Activated naive CD8-positive, alpha-beta T cell treated with anti-CD3 and anti-CD28 coated beads for 36 hours (primary cell): ENCODE measurements at places on chromosomes 7 and 10.
A peak's percentile ranks its signal among the peaks of the same experiment; 100 is the strongest.

DNA sequence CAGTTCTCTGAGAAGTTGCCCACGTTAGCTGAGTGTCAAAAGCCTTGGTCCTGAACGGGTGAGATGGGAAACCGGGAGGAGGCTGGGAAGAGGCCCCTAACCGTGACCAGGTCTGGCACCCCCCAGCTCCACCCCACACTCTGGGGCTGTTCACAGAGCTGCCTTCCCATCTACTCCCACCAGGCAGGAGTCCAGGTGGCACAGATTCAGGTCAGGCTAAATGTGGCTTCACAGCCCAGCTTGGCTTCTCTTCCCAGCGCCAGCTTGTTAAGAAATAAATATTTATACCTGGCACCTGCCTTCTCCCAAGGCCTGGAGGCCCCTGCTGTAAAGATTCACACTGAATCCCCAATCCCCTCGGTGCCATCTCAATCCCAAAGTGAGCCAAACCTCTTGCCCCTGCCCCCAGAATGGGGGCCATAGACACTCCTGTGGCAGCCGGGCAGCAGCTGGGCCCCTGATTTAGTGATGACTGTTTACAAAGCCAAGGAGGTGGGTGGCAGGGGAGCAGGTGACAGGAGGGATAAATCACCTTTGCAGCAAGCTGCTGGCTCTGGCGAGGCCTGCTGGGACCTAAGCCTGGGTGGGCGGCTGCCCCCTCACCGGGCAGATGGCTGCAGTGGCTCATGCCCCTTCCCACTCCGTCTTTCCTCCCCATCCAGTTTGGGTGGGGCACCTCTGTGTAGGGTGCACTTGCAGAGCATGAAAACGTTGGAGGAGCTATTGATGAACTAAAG is 72.5 kb downstream of the GOLGA7B start:
- DNase-seq, result no peak

- DNase-seq, result no peak
Measured at GRCh38 chr10:69452676-69453415, 1.6 kb downstream of the TSPAN15 start.

GRCh38 chr10:132788831-132789219 is 2.9 kb upstream of the NKX6-2 start:
- no peak for DNase-seq

DNA sequence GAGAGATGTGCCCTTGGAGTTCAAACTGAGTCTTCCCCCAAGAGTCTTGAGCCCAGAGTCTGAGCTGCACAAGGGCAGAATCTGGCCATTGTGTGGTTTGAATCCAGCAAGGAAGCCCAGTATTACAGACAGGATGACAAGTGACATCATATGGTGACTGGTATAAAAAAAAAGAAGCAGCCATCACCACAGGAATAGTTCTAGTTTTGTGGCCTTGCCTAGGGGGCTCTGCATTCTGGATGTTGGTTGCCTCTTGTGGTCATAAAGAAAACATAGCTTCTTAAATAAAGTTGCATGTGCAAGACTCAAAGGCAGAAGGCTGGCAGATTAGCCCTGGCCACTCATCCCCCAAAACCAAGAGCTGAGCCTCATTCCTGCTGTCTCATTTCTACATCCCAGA is 16.8 kb upstream of the LRRC72 start:
- DNase-seq, result no peak

GRCh38 chr10:109920016-109920415 is 3.3 kb downstream of the XPNPEP1 start:
- DNase-seq, result peak; percentile 30

- no peak for DNase-seq
Measured at GRCh38 chr7:135768467-135768866, 19.9 kb upstream of the FAM180A start.

GRCh38 chr7:28104041-28104541 is 76.5 kb downstream of the JAZF1 start:
- DNase-seq, result no peak

GRCh38 chr7:16765436-16765859 is 11.9 kb downstream of the TSPAN13 start:
- DNase-seq, result no peak

- no peak for DNase-seq
Measured at GRCh38 chr10:70323138-70323696, 39.4 kb upstream of the NPFFR1 start.

- no peak for DNase-seq
Measured at GRCh38 chr10:71177651-71178199, 34.6 kb upstream of the UNC5B start.

GRCh38 chr10:97904018-97904381 is 54.4 kb downstream of the GOLGA7B start:
- DNase-seq, result no peak

DNA sequence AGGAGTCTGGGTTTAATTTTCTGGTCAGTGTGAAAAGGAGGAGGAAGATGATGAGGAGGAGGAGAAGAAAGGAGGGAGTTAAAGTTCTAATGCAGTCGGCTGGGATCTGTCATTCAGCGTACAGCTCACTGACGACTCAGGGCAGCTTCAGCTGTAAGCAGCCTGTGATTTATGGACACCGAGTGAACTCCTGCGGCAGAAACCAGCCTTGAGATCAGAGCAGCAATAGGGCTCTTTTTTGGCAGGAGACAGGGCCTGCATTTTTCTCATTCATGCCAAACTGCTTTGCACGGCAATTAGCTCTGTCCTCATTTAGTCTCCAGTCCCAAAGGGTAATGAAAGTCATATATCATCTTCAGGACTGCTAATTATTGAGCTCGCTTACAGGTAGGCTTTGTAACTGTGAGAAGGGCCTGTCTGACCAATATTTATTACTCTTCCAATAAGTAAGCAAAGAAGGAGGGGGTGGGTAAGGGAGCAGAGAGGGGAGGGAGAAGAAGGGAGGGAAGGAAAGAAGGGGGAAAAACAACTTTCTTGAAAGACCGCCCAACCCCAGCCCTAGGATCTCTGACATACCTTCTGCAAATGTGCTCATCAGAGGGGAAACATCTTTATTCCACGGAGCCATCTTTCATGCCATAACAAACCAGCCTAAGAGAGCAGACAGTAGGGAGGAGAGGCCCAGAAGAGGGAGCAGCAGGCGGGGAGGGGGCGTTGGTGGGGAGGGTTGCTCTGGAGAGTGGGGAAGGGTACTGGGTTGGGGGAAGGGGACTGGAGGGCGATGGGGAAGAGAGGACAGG is 48.1 kb upstream of the COMTD1 start:
- no peak for DNase-seq

DNA sequence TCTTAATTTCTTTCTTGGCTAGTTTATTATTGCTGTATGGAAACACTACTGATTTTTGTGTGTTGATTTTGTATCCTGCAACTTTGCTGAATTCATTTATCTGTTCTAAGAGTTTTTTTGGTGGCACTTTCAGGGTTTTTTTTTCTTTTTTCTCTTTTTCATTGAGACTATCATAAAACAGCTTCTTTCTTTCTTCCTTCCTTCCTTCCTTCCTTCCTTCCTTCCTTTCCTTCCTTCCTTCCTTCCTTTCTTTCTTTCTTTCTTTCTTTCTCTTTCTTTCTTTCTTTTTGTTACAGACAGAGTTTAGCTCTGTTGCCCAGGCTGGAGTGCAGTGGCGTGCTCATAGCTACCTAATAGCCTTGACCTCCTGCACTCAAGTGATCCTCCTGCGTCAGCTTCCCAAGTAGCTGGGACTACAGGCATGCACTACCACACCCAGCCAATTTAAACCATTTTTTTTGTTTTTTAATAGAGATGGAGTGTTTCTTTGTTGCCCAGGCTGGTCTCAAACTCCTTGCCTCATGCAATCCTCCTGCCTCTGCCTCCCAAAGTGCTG is 72.3 kb downstream of the ZNF503 start:
- DNase-seq, result no peak

GRCh38 chr10:24727786-24728185 is 4.1 kb upstream of the ARHGAP21 start:
- peak; percentile 8 for DNase-seq

DNA sequence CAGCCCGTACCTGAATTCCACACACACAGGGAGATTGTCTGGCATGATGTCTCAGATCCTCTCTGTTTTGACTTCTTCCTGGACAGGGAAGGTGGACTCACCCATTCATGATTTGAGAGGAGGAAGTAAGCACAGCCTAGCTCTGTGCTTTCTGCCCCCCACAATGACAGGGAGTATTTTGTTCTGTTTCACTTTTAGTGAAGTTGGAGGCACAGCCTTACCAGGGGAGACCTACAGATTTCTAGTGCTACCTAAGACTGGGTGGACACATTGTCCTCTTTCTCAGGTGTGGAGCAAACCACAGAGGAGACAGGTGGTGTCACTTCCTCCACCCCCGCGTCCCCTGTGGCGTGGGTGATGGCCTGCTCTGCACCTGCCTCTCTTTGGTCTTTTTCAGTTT is 408.6 kb upstream of the PFKP start:
- no peak for DNase-seq

GRCh38 chr10:101643546-101643945 is 51.4 kb downstream of the FBXW4 start:
- no peak for DNase-seq

- peak; percentile 69 for DNase-seq
Measured at GRCh38 chr10:8133146-8133545, 78.7 kb downstream of the GATA3 start.

DNA sequence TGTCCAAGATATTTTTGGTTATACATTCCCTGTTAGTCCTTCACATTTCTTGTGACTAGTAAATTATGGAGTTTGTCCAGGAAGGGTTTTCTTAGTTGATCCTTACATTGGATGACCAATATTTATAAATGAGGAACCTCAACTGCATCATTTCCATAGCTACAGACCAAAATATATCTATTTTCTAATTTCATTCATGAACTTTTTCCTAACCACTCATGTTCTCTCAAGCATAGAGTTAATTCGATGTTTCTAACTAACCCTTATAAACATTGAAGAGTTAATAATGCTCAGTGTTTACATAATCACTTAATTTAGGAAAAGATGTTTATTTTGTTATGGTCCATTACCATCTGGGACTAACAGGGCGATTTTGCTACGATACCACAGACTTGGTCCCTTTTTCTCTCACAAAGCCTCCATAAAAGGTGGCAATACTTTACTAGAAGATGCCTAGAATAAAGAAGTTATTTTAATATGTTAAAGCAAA is 591.0 kb downstream of the MAGI2 start:
- no peak for DNase-seq

GRCh38 chr7:77714195-77714594 is 17.9 kb downstream of the RSBN1L start:
- no peak for DNase-seq

DNA sequence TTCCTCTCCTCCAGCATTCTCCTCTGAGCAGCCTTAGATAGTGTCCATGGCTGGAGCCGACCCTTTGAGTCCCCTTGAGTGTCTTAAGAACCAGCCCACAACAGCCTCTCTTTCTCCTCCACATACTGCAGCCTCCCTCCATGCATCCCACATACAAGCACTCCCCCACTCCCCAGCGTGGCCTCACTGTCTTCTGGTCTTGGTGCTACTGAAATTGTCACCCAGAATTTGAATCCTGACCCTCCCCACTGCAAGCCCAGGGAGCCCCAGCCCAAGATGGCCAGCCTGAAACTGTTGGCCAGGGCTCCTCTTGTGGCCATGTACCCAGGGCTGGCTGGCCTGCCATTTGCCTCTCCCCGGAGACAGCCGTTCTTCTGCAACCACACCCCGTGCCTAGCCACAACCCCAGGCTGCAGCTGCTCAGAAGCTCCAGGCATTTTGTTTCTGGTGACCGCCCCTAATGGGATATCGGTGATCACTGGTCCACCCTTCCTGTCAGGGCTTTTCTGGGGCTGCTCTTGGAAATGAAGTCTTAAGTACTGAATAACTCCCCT is 18.8 kb upstream of the SH2D4B start:
- DNase-seq, result no peak

DNA sequence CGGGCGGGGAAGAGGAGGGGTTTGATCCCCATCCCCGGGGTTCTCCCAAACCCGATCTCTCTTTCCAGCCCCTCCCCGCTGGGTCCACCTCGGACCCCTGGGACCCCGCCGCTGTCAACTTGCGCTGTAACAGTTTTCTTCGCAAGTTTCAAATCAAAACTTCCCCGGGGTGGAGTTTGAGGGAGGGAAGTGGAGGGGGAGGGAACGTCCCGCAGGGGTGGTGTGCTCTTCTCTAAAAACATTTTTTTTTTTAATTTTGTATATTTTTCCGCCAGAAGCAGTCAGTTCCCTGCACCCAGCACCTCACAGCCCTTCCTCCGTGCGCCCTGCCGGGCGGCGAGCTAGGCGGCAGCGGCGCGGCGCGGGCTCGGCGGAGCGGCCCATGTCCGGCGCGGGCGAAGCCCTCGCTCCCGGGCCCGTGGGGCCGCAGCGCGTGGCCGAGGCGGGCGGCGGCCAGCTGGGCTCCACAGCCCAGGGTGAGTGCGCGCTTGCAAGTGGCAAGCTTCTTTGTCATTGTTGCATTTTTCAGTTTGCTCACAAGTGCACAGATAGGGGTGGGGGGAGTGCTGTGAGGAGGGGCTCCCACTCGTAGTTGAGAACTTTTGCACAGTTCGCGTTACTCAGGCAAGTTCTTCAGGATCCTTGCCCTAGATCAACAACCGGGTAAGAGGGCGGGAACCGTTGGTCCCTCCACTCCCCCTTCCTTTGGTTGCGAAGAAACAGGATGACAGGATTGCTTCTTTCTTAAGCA is 933 bp downstream of the MDFIC start:
- peak; percentile 50 for DNase-seq

GRCh38 chr7:29458933-29459332 is 104.7 kb upstream of the PRR15 start:
- no peak for DNase-seq

- DNase-seq, result no peak
Measured at GRCh38 chr7:123916240-123916724, 8.8 kb upstream of the SPAM1 start.

GRCh38 chr10:116316503-116316902 is 7.7 kb upstream of the CCDC172 start:
- DNase-seq, result no peak

DNA sequence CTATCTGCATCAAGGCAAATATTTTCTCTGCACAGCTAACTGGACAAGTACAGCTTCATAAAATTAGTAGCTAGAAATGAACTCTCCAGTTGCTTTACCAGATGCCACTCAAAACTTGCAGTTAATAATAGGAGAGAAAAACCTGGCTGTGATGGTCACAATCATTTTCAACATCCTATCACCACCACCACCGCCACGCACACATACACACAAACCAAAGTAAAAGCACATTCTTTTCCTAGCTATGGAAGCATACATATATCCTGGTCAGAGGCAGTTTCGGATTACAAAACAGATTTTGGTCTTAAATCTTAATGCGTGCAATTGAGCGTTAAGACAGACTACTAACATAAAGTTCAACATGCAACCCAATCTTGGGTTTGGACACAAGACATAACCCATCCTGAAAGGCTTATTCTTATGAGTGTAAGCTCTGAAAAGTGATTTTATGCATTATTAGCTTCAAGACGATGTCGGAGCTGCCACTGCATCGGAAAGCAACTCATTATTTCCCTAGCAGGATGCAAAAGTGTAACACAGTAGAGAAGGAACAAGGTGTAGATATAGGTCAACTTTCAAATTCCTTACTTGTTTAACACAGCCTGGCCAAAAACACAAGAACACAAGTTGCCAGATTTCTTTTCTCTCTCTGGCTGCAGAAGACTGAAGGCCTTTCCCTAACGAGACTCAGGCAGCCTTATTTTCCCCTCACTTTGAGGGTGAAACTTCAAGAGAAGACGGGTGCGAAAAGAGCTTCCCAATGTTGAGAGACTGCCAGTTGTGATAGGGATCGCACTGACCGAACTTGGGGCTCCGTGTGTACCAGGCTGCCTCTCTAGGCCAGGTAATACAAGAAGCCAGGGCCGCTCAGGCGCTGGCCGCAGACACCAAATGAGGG is 1.2 kb downstream of the CACUL1 start:
- no peak for DNase-seq

- DNase-seq, result no peak
Measured at GRCh38 chr7:132336797-132337196, 239.5 kb downstream of the PLXNA4 start.
